ENCODE measurements at places on chromosomes 2 and 18.

DNA sequence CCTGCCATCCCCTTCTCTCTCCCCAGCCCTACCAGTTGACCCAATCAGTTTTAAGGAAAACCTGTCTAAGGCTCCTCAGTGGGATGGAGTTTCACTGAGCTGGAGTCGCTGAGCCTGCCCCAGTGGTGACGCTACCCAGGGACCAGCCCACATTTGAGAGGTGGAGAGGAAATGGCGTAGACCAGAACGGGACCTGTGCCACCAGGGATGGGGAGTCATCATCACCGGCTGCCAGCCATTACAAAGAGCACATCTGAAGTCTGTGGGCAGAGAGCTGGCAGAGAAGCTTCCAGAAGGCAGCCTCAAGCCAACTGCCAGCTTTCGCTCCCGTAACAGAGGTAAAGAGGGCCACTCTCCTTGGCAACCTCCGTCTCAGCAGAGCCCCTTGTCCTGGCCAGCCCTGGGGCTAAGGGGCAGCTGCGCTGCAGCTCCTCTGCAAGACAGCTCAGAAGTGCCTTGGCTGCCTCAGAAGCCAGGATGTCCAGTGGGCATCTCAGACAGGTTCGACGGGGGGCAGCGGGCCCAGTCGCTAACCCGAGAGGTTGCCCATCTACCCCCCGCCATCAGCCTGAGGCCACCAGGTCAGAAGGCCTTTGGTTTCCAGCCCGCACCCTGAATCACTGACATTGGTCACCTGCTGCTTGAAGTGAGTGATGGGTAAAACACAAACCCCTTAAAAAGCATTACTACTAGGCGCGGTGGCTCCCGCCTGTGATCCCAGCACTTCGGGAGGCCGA is 15.4 kb downstream of the SDC1 start:
- DNase-seq, result no peak

DNA sequence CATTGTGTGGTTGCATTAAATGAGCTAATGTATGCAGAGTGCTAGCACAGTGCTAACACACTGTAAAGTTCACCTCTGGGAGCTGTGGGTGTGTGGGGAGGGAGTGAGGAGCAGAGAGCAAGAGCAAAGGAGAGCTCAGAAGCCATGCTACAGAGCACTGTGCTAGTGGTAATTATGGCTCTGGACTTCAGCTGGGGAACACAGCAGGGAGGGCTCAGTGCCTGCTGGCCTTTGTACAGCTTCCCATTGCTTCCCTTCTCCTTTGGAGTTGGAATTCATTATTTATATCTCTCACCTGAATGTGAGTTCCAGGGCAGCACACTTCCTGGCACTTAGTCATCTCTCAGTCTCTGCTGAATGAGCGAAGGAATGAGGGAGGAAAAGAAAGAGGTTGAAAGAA is 2.5 kb upstream of the PLA2R1 start:
- no peak for DNase-seq

DNA sequence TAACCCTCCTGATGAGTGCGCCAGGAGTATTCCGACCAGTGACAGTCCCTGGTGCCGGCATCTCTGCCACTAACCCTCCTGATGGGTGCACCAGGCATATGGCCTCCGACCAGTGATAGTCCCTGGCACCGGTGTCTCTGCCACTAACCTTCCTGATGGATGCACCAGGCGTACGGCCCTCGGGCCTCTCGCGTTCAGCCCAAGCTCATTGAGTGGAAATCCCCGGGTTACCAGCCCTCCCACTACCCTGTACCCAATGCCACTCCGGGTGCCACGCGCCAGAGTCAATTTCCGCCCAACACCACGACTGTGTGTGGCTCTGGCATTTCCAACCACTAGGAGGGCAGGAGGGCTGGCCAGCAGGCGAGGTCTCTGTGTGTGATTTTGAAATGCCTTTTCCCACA is 11.7 kb upstream of the GPC1 start:
- DNase-seq, result no peak

GRCh38 chr2:230925443-230925878 is 419 bp upstream of the GPR55 start:
- DNase-seq, result no peak

- DNase-seq, result no peak
Observed at GRCh38 chr2:158125756-158126498, 24.3 kb downstream of the UPP2 start.

DNA sequence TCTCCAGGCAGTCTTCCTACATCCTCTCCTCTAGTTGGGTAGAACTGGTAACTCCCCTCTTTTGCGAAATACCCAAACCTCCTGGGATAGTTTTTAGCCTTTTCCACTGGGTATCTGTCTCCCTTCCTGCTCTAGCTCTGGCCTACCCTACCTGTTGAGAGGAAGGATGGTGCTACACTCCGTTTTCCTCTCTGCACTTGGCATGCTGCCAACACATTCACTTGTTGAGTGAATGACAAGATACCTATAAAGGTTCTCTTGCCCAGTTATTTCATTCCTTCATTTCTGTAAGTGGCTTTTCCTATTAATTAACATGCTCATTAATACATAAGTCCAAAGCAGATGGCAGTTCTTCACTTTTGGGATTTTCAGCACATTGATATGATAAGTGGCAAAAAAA is 293.8 kb downstream of the CNTNAP5 start:
- no peak for DNase-seq

GRCh38 chr2:171893196-171893823 is 734 bp downstream of the SLC25A12 start:
- DNase-seq, result no peak

- DNase-seq, result no peak
Observed at GRCh38 chr2:197445746-197446145, 7.6 kb upstream of the COQ10B start.

DNA sequence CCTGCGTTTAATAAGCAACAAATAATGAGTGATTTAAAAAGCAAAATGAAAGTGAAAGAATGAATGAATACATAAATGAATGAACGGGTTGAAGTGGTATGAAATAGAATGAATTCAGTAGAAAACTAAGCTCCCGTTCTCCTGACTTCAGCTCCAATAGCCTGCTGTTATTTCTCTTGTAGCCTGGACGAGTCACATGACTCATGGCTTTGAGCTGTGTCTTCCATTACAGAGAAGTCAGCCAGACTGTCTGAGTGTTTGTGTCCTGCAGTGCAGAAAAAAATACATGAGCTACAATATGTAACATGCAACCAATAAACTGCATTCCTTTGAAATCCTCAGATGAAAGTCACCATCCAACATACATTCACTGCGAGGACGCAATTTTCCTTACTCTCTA is 21.2 kb downstream of the SCG2 start:
- no peak for DNase-seq

GRCh38 chr2:9258501-9258900 is 51.9 kb downstream of the ASAP2 start:
- DNase-seq, result no peak

DNA sequence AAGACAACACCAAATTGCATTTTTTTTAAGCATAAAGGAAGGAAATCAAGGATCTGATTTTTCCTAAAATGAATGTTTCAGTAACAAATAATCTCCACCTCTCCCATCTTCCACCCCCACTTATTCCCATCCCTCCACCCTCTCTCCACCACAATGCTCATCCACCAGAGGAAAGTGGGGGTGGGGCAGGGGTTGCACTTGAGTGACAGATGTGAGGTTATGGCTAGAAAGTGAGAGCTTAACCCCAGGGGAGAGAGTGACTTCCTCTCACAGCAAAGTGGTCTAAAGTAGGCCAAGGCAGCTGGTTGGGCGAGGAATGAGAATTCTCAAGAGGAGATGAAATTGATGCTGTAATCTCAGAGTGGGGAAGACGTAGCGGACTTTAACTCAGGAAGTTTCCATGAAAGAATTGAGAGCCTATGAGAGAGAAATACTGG is 104.7 kb downstream of the HNRNPLL start:
- no peak for DNase-seq

DNA sequence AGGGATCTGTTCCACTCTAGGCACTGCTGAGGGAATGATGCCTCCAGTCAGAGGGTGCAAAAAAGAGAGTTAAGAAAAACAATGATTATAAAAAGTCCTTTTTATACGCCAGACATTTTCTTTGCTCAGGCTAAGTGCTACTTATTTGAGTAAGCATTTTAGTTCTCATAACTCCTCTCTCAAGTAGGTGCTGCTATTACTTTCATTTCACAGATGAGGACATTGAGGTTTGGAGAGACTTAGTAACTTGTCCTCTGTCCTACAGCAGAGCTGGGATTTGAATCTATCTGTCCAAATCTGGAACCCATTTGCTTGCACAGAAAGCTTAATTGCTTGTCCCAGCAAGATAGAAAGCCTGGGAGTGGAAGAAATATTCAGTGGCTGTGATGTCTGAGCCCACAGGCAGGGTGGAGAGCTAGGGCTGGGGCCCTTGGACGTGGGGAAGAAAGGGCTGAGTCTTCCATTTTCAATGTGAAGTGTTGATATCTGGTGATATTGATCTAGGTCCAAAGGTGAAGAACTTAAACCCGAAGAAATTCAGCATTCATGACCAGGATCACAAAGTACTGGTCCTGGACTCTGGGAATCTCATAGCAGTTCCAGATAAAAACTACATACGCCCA is 5.8 kb downstream of the IL37 start:
- no peak for DNase-seq

- no peak for DNase-seq
Observed at GRCh38 chr18:25798046-25798445, 292.4 kb downstream of the SS18 start.

DNA sequence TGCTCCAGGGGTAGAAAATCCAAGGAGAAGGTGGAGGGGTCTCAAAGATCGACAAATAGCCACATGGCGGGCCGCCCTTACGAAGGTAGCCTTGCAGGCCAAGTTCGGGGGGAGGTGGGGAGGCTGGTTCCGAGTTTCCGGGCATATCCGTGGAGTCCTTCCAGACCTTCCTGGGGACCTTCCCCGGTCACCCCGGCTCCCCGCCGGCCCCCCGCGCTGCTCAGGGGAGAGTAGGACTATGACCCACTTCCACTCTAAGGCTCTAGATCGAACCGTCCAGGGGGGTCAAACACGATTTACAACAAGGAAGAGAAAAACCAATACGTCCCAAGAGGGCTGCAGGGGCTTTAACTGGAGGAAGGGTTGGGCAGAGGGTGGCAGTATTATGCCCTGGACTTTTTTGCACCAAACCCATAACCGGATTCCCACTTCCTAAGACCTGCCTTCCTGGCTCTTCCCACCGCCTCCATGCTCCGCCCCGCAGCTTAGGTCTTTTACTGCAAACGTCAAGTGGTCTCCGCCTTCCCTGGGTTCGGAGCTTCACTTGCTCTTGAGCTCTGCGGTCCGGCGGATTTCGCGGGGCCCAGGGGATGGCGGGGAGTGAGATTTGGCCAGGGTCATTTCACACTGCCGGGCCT is 779 bp upstream of the LYPD6 start:
- no peak for DNase-seq

DNA sequence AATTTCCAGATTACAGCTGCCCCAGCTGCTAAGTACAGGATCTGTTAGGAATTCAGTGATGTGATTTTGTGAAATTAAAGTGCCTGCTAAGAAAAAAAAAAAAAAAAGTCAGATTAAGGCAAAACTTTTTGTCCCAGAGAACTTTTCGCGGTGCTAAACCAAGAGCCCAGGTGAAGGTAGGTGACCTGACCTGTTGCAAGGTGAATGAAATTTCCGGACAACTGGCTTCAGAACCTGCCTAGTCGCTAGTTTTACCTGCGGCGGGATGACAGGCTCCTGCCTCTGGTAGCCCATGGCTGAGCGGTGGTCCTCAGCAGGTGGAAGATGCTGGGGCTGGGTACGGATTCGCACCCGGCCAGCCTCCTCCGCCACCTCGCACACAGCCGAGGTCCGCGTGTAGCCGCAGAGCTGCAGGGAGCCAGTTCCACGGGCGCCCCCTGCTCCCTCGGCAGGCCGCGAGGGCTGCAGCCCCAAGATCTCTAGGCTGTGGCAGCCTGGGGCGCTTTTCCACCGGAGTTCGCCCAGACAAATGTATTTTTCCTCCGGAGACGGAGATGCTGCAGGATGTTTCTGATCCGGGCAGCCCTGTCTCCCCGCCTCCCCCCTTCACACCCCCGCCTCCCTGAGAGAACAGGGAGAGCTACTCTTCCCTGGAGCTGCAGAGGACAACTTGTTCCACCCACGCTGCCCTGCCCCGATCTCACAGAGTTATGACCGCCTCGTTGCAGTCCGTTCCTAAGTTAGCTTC is at the start of gene SLC38A11:
TSS of gene SLC38A11 (minus strand) at position 572 of the 748 bp plus-strand sequence. CDS start at position 294, 278 bp downstream.
- DNase-seq, result no peak

DNA sequence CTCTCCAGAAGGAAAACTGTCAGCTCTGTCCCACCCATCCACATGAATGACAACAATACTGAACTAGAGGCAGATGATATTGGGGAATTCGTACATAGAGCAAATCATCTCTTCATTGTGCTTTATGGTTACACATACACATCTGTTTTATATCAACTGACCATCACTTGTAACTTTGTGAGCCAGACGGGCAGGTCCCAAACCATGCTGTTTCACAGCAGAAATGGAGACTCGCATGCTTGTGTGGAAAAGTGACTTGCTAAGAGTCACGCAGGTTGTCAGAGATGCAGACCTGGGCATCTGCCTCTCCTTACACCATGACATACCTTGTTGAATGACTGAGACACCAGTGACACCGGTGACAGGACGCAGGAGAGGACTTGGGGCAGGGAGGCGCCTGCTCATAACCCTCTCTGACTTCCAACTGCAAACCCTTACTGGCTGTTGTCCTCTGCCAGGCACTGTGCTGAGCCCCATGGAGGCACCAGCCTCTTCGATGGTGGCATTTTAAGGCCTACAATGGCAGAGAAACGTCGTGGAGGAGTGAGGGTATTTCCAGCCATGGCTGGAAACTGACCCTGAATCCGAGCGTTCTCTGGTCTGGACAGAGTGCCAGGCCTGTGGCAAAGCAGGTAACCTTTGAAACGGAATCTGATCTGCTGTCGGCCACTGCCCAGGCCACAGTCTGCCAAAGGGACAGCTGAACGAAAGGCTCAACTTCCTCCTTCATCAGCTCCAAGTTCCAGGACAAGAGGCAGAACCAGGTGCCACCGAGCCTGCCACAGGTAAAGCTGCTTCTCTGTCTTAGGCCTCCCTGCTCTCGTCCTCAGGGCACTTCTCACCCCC is 26.9 kb upstream of the ROCK2 start:
- no peak for DNase-seq

DNA sequence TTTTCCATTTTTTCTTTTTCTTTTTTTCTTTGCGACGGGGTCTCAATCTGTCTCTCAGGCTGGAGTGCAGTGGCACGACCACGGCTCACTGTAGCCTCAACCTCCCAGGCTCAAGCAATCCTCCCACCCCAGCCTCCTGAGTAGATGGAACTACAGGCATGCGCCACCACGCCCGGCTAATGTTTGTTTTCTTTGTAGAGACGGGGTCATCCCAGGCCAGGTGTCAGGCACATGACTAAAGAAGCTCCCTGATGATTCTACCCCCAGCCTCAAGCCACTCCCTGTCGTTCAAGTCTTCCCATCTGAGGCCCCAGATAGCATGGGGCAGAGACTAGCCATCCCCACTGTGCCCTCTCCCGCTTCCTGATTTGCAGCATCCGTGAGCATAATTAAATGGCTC is 9.8 kb upstream of the FZD5 start:
- DNase-seq, result no peak

- no peak for DNase-seq
Observed at GRCh38 chr2:173099271-173099670, 23.6 kb downstream of the MAP3K20 start.

GRCh38 chr2:144086965-144087364 is 433.0 kb downstream of the ZEB2 start:
- no peak for DNase-seq

GRCh38 chr2:174617120-174617519 is 19.5 kb upstream of the WIPF1 start:
- DNase-seq, result no peak

All from naive thymus-derived CD4-positive, alpha-beta T cell (primary cell).